ENCODE measurements at places on chromosomes 4 and X. TPM values are rescaled to one million over a fixed set of nuclear protein-coding genes. Genes with fewer than 3 reads are reported as not detected.

The ZBTB49 gene
- total RNA-seq = 4.2 TPM

The CFAP97 gene
- total RNA-seq = 16.0 TPM

The SPANXN4 gene
- not detected for total RNA-seq

The NKX1-1 gene
- not detected for total RNA-seq

The DUSP21 gene
- not detected for total RNA-seq

The GSX2 gene
- not detected for total RNA-seq

The CLCN3 gene
- 22.8 TPM for total RNA-seq

The GPR78 gene
- under 0.01 TPM for total RNA-seq

The CD38 gene
- not detected for total RNA-seq

The SULT1B1 gene
- total RNA-seq = 0.18 TPM

DNA sequence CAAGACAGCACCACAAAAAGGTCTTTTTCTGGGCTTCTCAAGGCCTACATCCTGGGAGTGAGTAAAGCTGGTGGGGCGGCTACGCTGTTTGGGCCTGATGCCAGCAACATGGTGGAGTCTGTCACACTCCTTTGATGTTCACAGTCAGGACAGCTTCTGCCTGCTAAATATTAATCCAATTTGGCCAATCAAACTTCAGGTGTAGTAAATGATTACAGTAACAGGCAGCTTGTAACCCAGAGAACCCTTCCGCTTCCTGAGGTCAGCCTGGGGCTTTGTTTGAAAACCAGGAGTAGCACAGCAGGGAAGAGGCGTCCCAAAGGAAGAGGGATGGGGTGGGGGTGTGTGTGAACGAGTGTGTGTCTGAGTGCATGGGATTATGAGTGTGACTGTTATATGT, 220.4 kb downstream of the MAML3 start:
- no peak overlapping the region for H3K27ac ChIP-seq
- H3K27me3 ChIP-seq = no peaks in the 10 kb centered on the region
- peaks cover 2% of the 10 kb centered on the region for H3K4me1 ChIP-seq
- H3K36me3 ChIP-seq = no peaks in the 10 kb centered on the region

- peak overlapping the region; percentile 95 for H3K4me3 ChIP-seq
- peak overlapping the region; percentile 90 for H3K27ac ChIP-seq
- peak; percentile 94 for DNase-seq
- H3K36me3 ChIP-seq = no peaks in the 10 kb centered on the region
These were observed 126.3 kb downstream of the RAPGEF2 start for GRCh38 chr4:159229164-159229563.

- no peaks in the 10 kb centered on the region for H3K27me3 ChIP-seq
- H3K27ac ChIP-seq = no peak overlapping the region
- peak overlapping the region; percentile 78 for H3K4me3 ChIP-seq
These were observed 3.2 kb downstream of the PCDH7 start for GRCh38 chr4:30723201-30723955.

GRCh38 chr4:16205298-16206164, 20.7 kb downstream of the TAPT1 start:
- H3K4me1 ChIP-seq = no peaks in the 10 kb centered on the region
- no peak for DNase-seq
- no peak overlapping the region for H3K27ac ChIP-seq
- H3K4me3 ChIP-seq = no peak overlapping the region
- H3K27me3 ChIP-seq = no peaks in the 10 kb centered on the region
- H3K36me3 ChIP-seq = peaks cover 2% of the 10 kb centered on the region

- no peak overlapping the region for H3K27ac ChIP-seq
- no peak for DNase-seq
- no peaks in the 10 kb centered on the region for H3K36me3 ChIP-seq
- H3K27me3 ChIP-seq = no peaks in the 10 kb centered on the region
- H3K4me3 ChIP-seq = no peak overlapping the region
These were observed 928.3 kb downstream of the GLUD2 start for GRCh38 chrX:121975671-121976070.

DNA sequence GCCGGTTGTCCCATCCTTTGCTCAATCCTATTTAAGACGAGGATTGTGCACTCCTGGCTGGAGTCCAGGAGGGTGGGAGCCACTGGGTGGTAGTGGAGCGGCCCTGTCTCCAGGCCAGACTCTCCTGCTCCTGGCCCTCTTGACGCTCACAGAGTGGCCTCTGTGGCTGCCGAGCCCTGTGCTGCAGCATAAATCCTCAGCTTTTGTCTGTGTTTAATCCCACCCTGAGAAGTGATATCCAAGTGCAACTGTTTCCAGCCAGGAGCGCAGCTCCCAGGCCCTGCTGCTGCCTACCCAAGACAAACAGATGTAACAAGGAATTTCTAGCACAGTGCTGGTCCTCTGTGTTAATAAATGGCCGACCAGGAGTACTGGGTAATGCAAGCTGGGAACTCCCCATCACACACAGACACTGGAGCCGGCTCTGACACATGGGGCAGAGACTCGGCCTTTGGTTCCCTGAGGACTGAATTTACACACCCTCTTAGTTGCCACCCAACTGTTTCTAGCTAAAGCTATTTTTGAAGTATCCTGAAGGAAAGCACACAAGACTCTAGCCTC, 85.3 kb downstream of the GATB start:
- H3K36me3 ChIP-seq = no peaks in the 10 kb centered on the region
- no peak overlapping the region for H3K4me3 ChIP-seq

- no peaks in the 10 kb centered on the region for H3K27me3 ChIP-seq
- H3K36me3 ChIP-seq = no peaks in the 10 kb centered on the region
- no peak for DNase-seq
- H3K4me1 ChIP-seq = no peaks in the 10 kb centered on the region
- no peak overlapping the region for H3K4me3 ChIP-seq
These were observed 592.4 kb downstream of the GLUD2 start for GRCh38 chrX:121639781-121640180.

DNA sequence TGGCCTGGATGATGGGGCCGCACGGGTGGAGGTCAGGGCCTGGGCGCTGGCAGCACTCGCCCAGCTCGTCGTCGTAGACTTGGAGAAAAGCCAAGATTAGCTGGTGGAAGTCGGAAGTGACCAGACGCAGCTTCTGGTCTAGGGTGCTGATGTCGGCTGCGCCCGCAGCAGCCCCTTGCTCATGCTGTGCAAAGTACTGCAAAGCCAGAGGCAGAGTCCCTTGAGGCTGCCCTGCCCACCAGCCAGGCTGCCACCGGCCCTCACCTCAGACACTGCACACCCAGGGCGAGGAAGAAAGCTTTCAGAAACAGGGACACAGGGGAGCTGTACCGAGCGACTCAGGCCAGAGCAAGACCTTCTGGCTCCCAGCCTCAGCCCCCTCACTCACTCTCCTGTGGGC, 9.7 kb upstream of the TREX2 start:
- no peaks in the 10 kb centered on the region for H3K4me1 ChIP-seq
- no peak overlapping the region for H3K4me3 ChIP-seq
- no peak for DNase-seq
- H3K27ac ChIP-seq = no peak overlapping the region
- 0 out of 2 replicates have a peak, but pooled peaks cover 2% of the 10 kb centered on the region for H3K36me3 ChIP-seq
- no peaks in the 10 kb centered on the region for H3K27me3 ChIP-seq

GRCh38 chrX:97369947-97370346, 486.2 kb downstream of the RPA4 start:
- no peak for DNase-seq
- no peaks in the 10 kb centered on the region for H3K27me3 ChIP-seq
- H3K4me1 ChIP-seq = no peaks in the 10 kb centered on the region
- H3K27ac ChIP-seq = no peak overlapping the region

GRCh38 chr4:101039367-101039766, 308.0 kb downstream of the PPP3CA start:
- no peaks in the 10 kb centered on the region for H3K27me3 ChIP-seq
- no peak overlapping the region for H3K27ac ChIP-seq
- no peak overlapping the region for H3K4me3 ChIP-seq
- no peak for DNase-seq
- H3K36me3 ChIP-seq = peaks cover 4% of the 10 kb centered on the region

DNA sequence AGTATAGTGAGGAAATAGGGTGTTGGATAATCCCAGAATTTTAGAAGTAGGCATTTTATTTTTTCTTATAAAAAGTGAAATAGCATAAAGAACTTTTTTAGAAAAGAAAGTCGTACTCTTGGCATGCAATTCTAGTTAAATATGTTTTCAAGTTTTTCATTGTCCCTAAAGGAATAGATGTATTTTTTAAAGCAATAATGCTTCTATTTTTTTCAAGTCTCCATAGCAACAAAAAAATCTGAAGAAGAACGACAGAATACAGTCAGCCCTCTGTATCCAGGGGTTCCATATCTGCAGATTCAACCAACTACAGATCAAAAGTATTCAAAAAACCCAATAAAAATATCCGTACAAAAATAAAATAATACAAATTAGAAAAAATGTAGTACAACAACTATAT, 538.2 kb downstream of the GLUD2 start:
- no peaks in the 10 kb centered on the region for H3K36me3 ChIP-seq
- DNase-seq = no peak
- H3K27me3 ChIP-seq = no peaks in the 10 kb centered on the region

GRCh38 chr4:88953400-88953799, 103.6 kb downstream of the FAM13A start:
- H3K27ac ChIP-seq = no peak overlapping the region
- H3K27me3 ChIP-seq = no peaks in the 10 kb centered on the region
- H3K4me3 ChIP-seq = no peak overlapping the region
- no peaks in the 10 kb centered on the region for H3K36me3 ChIP-seq
- no peaks in the 10 kb centered on the region for H3K4me1 ChIP-seq

DNA sequence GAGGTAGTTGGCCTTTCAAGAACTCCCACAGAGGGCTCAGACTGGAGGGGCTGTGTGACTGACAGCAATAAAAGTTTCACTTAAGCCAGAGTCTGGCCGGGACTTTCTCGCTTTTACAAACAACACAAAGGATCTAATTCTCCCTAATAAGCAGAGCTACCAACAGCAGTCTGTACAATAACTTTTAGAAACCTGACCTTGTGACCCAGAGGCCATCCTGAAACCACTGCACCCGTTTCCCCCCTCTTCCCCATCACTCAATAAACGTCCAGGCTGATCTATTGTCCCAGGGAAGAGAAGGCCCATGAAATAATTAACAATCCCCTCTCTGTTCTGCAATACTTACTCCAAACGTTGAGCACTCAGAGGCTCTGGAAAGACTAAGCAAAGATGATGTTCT, 442.4 kb downstream of the ZIC3 start:
- H3K36me3 ChIP-seq = no peaks in the 10 kb centered on the region
- H3K27ac ChIP-seq = no peak overlapping the region
- no peak for DNase-seq
- no peak overlapping the region for H3K4me3 ChIP-seq
- H3K27me3 ChIP-seq = no peaks in the 10 kb centered on the region
- no peaks in the 10 kb centered on the region for H3K4me1 ChIP-seq

DNA sequence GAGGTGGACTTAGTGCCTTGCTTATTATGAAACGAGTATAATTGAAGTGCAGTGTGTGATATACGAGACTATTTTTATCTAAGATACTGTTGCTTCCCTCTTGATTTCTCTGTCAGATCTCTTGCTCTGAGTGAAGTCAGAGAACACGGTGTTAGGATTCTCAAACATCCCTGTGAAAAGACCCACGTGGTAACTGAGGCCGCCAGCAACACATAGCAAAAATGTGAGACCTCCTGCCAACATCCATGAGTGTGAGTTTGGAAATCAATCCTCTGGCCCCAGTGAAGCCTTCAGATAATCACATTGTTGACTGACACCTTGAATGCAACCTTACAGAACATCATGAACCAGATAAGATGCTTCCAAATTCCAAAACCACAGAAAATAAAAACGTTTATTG, 954.4 kb downstream of the FAT4 start:
- peak overlapping the region; percentile 35 for H3K27ac ChIP-seq
- peaks cover 2% of the 10 kb centered on the region for H3K4me1 ChIP-seq
- no peaks in the 10 kb centered on the region for H3K36me3 ChIP-seq
- no peaks in the 10 kb centered on the region for H3K27me3 ChIP-seq
- peak; percentile 7 for DNase-seq
- H3K4me3 ChIP-seq = no peak overlapping the region

GRCh38 chr4:56755901-56756300, 65.6 kb downstream of the SPINK2 start:
- H3K4me1 ChIP-seq = peaks cover 11% of the 10 kb centered on the region
- H3K27ac ChIP-seq = no peak overlapping the region
- H3K4me3 ChIP-seq = no peak overlapping the region
- DNase-seq = no peak
- H3K27me3 ChIP-seq = no peaks in the 10 kb centered on the region

DNA sequence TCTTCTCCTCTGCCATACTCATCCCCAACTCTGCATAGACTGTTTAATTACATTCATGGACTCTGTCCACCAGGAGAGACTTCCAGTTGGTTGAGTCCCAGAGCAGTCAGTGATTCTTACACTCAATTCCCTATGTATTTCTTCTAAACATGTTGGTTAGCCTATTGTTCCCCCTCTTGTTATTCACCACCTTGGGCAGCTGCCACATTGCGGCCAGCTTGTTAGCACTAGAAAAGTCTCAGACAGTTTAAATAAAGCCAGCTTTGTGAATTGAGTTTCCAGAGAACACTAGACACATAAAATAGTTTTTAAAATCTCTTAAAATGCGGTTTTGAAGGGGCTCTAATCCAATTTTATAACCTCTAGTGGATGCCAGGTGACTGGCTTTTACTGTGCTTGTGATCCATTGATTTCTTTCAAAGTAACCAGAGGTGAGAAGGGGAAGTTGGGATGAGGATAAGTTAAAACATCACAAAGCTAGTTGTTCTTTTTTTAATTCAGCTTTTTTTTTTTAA, 827.7 kb downstream of the FSTL5 start:
- H3K27ac ChIP-seq = no peak overlapping the region
- H3K4me3 ChIP-seq = no peak overlapping the region
- no peak for DNase-seq
- H3K4me1 ChIP-seq = no peaks in the 10 kb centered on the region
- no peaks in the 10 kb centered on the region for H3K36me3 ChIP-seq
- no peaks in the 10 kb centered on the region for H3K27me3 ChIP-seq

- H3K4me3 ChIP-seq = peak overlapping the region; percentile 65
- peak overlapping the region; percentile 62 for H3K27ac ChIP-seq
- peak; percentile 4 for DNase-seq
These were observed 875 bp downstream of the LAP3 start for GRCh38 chr4:17577665-17578481.

DNA sequence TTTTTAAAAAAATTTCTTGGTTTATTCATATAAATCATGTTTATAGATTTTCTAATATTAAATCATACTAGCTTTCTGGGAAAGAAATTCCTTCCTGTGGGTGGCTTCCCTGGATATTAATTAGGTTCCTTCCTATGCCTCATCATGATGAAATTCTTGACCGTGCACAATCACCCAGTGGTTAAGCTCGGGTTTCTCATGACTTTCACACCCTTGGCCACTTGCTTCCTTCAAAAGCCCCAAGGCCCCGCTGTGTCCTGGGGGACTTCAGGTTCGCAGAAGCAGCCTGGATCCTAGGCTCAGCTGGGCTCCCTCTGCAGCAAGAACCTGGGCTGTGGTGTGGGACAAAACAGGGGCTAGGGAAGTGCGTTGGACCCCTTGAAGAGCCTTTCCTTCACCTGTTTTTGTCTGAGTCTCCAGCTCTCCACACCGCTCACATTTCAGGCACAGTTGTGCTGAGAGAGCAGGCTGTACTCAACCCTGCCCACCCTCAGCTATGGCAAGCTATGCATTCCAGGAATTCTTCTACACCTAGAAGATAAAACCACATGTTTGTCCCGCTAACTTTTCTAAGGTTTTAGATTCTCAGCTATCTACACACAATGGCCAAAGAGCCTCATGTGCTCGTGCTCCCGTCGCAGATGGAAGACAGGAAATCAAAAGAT, 48.9 kb upstream of the TMSB15B start:
- no peak overlapping the region for H3K4me3 ChIP-seq
- no peaks in the 10 kb centered on the region for H3K4me1 ChIP-seq
- peak; percentile 8 for DNase-seq
- no peak overlapping the region for H3K27ac ChIP-seq
- no peaks in the 10 kb centered on the region for H3K36me3 ChIP-seq

GRCh38 chrX:56796641-56797395, 67.8 kb downstream of the NBDY start:
- no peaks in the 10 kb centered on the region for H3K4me1 ChIP-seq
- peaks cover 3% of the 10 kb centered on the region for H3K27me3 ChIP-seq
- no peak overlapping the region for H3K27ac ChIP-seq
- no peak for DNase-seq
- H3K36me3 ChIP-seq = no peaks in the 10 kb centered on the region
